ENCODE measurements at places on chromosomes 7 and 10.

DNA sequence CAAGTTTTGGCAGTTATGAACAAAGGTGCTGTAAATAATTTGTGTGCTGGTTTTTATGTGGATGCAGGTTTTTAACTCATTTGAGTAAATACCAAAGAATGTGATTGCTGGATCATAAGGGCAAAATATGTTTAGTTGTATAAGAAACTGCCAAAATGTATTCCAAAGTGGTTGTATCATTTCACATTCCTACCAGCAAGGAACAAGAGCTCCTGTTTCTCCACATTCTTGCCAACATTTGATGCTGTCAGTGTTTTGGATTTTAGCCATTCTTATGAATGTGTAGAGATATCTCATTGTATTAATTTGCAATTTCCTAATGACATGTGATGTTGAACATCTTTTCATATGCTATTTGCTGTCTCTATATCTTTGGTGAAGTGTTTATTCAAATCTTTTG lies 207.3 kb upstream of the LRGUK start:
- no peak for DNase-seq

- no peak for DNase-seq
Measured at GRCh38 chr7:3453398-3453797, 152.3 kb downstream of the SDK1 start.

DNA sequence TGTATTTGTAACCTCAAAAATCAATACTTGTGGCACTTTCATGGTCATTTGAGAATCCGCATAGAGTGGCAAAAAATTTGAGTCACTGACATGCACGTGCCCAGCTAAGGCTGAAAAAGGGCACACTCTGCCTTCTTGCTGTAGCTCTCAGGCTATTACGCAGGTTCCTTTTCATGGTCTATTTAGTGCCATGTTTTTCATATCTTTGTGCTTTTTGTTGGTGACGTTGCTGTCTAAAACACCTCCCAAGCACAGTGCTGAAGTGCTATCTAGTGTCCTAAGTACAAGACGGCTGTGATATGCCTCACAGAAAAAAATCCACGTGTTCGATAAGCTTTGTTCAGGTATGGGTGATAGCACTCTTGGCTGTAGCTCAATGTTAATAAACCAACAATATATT lies 50.9 kb downstream of the CREB3L2 start:
- no peak for DNase-seq

DNA sequence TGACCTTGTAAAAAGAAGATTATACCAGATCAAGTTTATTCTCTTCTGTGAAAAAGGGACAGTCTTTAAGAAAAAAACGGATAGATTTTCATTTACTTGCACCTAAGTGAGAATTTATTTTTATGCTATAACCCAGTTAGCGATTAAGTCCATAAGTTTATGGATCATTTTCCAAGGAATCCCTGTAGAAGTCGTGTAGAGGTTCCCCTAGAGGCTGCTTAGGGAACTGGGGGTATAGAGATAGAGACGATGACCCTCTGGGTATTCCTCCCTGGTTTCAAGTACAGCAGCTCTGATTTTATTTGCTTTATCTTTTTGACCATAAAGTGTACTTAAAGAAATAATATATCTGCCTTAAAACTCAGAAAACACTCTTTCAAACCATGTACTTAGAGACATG lies 648.4 kb upstream of the LRRTM3 start:
- DNase-seq: no peak

DNA sequence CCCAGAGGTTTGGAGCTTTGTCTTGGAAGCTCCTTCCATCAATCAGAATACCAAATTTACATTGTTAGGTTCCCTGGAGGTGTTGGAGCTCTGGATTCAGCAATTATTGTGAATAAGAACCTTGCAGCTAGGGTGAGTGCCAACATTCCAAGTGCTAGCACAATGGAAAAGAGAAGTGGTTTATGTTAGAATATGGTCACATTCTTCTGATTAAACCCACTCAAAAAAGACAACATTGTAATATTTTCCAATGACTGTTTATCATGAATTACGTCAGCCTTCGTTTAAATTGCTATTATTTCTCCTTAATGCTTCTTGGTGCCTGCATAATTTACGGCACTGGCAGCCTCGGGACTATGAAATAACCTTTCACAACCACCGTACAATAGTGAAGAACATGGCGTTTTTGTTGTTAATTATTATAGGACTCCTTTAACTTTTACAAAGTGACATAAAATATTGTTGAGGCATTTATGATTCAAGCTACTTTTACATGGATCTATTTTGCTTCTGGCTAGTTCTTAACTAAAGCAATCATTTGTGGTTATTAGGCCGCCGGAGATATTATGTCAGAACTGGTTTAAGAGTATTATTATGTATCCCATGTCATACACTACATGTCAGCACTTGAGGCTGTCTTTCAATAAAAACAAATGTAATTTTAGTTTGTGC lies 117.7 kb downstream of the ARID5B start:
- no peak for DNase-seq

- DNase-seq: no peak
Measured at GRCh38 chr10:130009228-130009627, 45.2 kb upstream of the EBF3 start.

DNA sequence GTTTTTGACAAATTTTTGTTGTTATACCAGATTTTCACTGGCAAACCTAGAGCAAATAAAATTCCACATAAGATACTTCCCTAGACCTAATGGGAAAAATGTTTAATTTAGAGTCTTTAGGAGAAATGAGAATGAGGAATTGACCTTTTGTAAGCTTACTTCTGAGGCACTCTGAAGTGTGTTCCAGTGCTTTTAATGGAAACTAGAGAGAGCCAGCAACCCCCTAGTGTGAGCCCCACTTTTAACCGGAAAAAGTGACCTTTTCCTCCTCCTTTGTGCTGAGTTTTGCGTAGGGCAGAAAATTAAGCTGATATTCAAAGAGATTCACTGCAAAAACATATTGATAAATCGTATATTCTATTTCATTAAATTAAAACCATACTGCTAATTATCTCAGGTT lies 5.2 kb downstream of the IKZF1 start:
- DNase-seq: no peak

DNA sequence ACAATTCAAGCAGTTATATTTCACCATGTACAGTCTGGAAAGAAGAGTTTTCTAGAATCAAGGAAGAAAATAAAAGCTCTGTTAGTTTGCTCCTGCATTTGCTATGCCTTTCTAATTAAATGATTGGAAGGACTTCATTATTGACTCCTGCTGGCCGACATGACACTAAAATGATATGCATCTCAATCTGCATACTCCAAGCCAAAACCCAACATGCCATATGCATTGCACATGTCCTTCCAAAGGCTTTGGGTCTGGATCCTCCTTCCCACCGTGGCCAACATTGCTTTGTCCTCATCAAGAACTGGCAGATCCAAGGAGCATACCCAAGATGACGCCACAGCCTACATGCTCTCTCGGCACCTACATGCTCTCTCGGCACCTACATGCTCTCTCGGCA lies 46.5 kb downstream of the PAXIP1 start:
- DNase-seq: no peak

DNA sequence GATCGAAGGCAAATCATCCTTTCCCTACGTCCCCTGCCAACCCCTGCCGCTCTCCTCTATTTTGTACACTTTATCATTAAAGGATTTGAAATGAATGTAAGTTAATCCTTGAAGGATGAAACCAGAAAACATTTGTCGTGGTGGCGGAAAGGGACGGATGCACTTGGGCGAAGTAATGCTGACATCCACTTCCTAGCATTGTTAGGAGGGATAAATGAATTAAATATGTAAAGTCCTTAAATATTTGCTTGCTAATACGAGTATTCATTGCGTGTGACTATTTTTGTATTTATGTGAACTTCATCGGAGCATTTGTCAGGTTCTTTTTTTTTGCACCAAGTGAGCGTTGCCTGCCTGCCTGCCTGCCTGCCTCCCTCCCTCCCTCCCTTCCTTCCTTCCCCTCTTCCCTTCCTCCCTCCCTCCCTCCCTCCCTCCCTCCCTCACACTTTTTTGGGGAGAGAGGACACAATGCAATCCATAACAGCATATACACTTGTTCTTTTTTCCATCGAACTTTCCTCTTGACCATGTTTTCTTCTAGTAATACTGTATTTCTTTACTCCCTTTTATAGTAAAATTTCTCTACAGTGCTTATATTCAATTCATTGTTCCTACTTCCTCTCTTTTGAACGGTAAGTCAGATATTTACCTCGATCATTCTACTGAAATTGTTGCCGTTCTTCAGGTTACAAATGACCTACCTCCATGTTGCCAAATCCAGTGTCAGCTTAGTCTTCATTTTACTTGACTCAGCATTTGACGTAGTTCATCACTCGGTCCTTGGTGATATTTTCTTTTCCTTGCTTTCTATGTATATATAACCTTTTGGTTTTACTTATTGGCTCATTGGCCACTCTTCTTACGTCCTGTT lies 831 bp downstream of the CCDC7 start:
- no peak for DNase-seq

GRCh38 chr7:880450-880849 lies 4.1 kb downstream of the GET4 start:
- no peak for DNase-seq

- no peak for DNase-seq
Measured at GRCh38 chr7:98283127-98283886, 1.8 kb downstream of the BRI3 start.
